Pancreas (tissue), 10 donors: ENCODE measurements at places on chromosomes 4 and X.

GRCh38 chr4:98510340-98510739 lies 148.1 kb downstream of the TSPAN5 start:
- DNase-seq, result no peak

DNA sequence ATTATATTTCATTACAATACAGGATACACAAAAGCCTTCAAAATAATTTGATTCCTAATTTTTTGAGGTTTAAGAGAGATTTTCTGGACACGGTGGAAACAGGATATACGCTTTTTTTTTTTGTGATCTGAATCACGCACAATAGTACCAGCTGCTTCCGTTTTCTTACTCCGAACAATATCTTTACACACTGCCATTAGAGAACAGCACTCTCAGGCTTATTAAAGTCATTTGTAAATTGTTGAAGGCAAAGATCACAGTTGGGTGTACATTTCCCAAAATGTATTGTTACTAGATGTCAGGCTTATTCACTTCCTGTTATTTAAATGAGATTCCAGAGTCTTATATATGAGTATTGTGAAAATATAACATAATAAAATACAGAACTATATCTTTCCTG lies 71.5 kb downstream of the TMEM47 start:
- DNase-seq, result no peak

- no peak for DNase-seq
Measured at GRCh38 chr4:2688697-2689096, 67.4 kb downstream of the TNIP2 start.

GRCh38 chrX:69987691-69988090 lies 62.0 kb downstream of the AWAT2 start:
- no peak for DNase-seq

GRCh38 chr4:109572154-109572553 lies 12.1 kb downstream of the MCUB start:
- no peak for DNase-seq

DNA sequence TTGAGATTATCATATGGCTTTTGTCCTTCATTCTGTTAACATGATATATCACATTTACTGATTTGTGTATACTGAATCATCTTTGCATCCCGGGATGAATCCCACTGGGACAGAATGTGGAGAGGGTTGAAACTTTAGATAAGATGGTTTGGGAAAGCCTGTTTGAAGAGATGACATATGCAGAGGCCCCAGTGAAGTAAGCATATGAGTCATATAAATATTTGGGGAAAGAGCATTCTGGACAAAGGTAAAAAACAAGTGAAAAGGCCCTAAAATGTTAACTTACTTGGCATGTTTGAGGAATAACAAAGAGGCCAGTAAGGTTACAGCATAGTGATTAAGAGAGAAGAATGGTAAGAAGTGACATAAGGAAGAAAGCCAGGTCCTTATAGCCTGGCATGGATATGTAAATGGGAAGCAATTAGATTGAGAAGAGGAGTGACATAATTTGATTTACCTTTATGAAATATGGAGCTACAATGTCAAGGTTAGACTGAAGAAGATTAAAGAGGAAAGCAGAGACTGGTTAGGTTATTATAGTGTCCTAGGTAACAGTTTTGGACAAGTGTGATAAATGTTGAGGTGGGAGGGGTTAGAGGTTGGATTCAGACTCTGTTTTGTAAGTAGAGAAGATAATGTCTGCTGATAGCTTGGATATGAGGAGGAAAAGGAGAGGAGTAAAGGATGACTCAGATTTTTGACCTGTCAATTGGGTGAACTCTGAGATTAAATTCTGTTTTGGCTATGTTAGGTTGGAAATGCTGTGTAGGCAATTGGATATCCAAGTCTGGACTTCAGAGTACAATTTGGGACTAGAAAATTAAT lies 54.6 kb upstream of the DRP2 start:
- no peak for DNase-seq

DNA sequence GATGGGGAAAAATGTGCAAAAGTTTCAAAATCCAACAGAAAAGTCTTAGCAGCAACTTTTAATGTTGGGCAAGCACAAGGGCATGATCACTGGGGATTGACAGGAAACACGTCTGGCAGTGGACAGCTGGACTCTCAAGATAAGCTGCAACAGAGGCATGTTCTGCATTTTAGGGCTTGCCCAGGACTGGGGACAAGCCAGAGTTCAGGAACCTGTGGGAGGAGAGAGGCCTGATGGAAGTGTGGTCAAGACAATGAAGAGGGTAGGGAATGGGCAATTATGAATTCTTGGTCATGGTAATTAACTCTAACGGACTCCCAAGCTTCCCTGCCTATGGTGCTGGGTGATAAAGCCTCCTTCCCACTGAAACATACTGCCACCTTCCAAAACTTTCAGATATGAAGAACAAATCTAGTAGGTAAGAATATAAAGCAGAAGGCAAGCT lies 48.4 kb downstream of the ANXA3 start:
- no peak for DNase-seq

DNA sequence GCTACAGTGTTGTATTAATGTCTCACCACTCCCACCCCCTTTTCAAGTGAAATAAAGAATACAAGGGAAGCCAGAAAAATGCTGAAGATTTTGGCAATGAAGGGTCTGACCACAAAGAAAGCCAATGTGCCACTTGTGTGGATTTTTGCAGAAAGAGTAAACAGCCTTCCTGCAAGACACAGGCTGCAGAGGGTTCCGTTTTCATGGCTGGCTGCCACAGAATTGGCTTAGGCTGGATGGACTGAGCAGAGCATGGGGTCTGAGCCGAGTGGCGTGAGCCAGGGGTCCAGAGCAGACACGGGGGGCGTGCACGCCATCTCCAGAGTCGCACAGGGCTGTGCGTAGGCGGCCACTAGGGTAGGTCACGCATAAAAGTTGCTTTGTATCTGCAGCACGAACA lies 69.2 kb downstream of the MTNR1A start:
- DNase-seq, result no peak

DNA sequence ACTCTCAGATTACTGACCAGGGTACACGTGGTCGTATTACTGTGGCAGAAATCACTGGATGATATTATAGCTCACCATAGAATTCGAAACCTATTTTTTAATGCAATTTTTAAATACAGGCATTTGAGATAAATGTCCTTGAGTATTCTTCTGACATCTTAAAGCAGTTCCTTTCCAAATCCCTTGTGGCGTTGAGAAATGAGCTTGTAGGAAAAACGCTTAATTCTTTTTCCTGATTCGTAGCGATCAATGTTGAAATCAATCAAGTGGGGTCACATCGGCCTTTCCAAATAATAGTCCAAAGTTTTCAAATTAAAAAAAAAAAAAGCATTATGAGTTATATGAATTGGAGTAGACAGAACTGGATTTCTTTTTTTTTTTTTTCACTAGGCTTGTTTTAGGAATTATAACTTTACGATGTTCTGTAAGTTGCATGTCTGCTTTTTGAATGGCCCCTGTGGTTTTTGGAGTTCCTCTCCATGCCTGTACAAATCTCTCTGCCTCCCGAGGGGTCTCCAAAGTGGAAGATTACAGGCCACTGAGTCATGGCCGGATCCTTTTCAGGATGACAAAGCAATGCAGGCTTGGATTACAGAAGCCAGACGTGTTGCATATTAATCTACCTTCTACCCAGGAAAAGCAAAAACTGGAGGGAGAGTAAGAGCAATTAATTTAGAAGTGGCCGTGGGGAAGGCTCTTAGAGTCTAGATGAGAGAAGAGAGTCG lies 226.1 kb downstream of the SHOX start:
- no peak for DNase-seq

GRCh38 chrX:110965409-110966090 lies 130.4 kb upstream of the PAK3 start:
- DNase-seq, result no peak

DNA sequence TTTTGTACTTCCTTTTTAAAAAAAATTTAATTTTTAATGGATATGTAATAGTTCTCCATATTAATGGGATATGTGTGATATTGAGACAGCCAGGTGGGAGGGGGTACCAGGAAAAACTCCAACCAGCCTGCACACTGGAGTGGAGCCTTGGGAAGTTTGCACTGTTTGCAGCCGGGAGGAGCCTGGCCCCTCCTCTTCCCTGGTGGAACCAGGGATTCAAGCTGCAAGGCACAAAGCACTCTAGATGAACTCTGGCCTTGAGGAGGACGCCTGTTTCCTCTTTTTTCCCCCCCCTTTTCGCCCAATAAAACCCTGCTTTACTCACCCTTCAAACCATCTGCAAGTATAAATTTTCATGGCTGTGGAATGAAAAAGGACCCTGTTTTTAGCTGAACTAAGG lies 48.2 kb upstream of the GC start:
- no peak for DNase-seq

- no peak for DNase-seq
Measured at GRCh38 chrX:53242310-53242709, 17.3 kb upstream of the KDM5C start.

GRCh38 chr4:7213807-7214206 lies 21.5 kb downstream of the SORCS2 start:
- DNase-seq, result no peak

DNA sequence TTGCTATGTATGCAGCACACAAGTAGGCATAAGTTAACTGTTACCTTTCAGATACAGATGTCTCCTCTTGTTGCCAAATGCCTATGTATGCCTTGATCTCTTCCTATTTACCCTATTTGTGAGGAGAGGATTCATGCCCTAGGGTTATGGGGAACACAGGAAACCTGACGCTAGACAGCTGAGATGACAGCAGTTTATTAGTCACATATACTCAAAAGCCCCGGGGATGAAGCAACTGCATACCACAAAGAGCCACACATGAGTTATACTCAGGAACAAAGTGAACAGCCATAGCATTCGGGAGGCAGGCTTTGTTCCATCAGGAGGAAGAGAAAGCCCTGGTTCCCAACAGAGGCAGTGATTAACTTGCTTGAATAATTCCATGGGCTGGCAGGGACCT lies 1011.7 kb upstream of the PCDH7 start:
- no peak for DNase-seq

GRCh38 chr4:76977736-76978350 lies 28.3 kb downstream of the SEPTIN11 start:
- DNase-seq, result no peak

DNA sequence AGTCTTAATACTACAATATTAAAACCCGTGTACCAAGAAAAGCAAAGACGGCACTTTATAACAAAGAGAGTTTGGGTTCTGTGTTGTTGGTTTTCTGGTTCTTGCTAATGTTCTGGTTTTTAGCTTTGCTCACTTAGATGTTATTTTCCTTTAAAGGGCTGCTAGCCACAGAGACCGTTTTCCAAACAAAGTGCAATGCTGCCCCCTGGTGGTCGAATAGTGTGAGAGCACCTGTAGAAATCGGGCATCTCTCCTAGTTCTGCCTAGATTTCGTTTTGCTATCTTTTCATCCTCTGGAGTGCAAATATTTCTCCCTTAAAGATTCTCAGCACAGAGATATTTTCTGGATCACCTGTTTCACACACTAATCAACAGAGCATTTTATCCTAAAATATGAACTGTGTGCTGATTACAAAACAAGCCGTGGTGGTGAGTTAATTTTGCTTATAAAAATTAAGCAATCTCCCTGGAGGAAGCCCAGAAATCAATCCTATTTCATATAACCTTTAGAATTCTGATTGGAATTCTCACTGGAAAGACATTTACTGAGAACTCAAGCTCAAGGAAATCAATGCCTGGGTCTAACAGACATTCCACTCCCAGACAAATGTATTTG lies 334.5 kb upstream of the NOCT start:
- peak; percentile 89 for DNase-seq

- DNase-seq, result no peak
Measured at GRCh38 chr4:133385161-133385954, 236.3 kb downstream of the PCDH10 start.

- DNase-seq, result no peak
Measured at GRCh38 chrX:132614297-132614696, 125.5 kb upstream of the MBNL3 start.

- no peak for DNase-seq
Measured at GRCh38 chr4:78610546-78611214, 59.1 kb downstream of the ANXA3 start.

DNA sequence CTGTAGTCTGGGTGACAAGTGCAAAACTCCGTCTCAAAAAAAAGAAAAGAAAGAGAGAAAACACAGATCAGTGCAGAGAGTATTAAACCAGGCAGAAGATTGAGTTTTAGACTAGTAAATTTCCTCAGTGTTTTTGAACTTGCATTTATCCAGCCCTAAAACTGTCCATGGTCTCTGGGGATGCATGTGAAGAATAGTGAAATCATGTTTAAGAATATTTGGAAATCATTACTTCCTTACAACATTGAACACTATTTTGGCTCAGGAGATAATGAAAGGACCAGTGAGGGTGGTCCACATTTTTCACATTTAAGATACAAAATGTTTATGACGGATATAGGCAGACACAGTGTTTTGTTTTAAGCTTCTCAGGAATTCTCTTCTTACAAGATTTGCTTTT lies 195.8 kb upstream of the RASGEF1B start:
- no peak for DNase-seq

DNA sequence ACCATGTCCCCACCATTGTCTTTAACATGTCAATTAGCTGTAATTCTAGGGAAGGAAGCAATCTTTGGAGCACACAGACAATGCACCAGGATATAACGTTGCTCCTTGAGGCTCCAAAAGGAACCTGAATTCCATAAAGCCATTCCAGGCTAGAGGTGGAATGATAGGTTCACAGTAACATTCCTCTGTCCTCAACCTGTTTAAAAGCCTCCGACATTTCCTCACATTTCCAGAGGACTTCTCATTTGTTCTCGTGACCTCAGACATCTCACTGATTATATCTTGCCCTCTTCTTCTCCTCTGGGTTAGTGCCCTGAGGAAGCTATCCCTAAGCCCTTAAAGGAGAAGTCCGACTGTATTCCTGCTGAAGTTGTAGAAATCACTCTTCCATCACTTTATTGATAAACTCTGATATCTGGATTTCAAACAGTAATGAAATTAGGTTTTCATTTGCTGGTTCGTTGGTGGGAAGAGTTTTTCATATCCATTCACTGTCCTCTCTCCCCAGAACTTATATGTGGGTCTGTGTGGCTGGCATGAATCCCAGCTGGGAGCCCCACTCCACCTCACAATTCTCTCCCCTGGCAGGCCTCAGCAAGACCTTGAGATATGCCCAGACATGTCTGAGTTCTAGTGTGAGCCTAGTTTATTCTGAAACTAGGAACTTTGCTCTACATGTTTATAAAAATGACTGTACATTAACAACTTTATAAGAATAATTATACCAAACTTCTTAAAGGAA lies 44.2 kb upstream of the PRSS12 start:
- DNase-seq, result no peak

- DNase-seq, result no peak
Measured at GRCh38 chr4:173448608-173449379, 49.9 kb upstream of the SCRG1 start.

DNA sequence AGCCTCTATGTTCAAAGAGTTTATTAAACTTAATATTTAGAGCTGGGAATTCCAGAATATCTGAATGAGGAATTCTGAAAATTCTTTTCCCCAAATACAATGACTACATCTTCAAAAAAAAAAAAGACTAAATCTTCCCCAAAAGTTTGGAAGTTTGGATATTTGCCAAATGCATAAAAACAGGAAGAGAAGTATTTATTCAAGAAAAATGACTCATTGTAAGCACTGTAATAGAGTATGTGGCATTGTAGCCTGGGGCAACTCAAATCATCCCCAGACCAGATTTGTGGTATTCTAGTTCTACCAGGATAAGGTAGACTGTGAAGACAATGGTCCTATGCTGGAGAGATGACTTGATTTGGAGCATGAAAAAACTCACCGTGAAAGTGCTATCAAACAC lies 78.5 kb upstream of the PDHA2 start:
- DNase-seq, result no peak

- no peak for DNase-seq
Measured at GRCh38 chr4:15077969-15078368, 75.7 kb downstream of the CPEB2 start.

GRCh38 chrX:83077606-83078005 lies 430.5 kb upstream of the POU3F4 start:
- DNase-seq, result no peak
